NCI-H1436 (cell line): ENCODE measurements at places on chromosomes 12 and 14.

DNA sequence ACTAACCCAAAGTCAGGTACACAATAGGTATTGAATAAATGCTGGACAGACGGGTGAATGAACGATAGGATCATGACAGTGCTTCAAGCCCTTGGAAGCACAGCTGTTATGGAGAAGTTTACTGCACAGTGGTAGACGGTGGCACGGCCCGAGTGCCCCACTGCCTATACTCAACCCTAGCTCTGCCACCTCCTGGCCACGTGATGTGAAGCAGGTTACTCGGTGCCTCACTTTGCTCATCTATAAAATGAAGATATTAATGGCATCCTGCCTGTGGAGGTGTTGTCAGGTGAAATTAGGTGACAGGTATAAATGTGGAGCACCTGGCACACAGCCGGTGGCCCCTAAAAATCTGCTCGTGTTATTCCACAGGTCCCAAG, 5.8 kb downstream of the ASB2 start:
- no peak for DNase-seq

DNA sequence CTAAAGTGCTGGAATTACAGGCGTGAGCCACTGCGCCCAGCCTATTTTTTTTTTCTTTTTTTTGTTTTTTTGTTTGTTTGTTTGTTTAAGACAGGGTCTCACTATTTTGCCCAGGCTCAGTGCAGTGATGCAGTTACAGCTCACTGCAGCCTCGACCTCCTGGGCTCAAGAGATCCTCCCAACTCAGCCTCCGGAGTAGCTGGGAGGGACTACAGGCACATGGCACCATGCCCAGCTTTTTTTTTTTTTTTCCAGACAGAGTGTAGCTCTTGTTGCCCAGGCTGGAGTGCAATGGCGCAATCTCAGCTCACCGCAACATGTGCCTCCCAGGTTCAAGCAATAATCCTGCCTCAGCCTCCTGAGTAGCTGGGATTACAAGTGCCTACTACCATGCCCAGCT, 5.8 kb upstream of the ITFG2 start:
- no peak for DNase-seq

DNA sequence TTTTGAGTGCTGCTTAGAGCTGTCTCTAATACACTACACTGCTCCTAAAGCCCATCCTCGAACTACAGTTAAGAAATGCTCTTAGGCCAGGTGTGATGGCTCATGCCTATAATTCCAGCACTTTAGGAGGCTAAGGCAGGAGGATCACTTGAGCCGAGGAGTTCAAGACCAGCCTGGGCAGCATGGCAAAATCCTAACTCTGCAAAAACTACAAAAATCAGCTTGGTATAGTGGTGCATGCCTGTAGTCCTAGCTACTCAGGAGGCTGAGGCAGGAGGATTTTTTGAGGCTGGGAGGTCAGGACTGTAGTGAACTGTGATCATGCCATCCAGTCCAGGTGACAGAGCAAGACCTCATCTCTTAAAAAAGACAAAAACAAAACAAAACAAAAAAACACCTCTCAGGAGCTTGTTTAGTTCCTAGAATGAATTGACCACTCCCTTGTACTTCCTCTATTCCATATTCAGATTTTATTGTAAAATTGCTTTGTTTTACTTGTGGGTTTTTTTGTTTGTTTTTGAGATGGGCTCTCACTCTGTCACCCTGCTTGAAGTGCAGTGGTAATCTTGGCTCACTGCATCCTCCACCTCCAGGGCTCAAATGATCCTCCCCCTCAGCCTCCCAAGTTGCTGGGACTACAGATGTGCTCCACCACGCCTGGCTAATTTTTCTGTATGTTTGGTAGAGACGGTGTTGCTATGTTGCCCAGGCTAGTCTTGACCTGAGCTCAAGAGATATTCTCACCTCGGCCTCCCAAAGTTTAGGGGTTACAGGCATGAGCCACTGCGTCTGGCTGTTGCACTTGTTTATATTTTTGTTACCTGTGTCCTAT, 13.6 kb downstream of the MDM2 start:
- DNase-seq = no peak

DNA sequence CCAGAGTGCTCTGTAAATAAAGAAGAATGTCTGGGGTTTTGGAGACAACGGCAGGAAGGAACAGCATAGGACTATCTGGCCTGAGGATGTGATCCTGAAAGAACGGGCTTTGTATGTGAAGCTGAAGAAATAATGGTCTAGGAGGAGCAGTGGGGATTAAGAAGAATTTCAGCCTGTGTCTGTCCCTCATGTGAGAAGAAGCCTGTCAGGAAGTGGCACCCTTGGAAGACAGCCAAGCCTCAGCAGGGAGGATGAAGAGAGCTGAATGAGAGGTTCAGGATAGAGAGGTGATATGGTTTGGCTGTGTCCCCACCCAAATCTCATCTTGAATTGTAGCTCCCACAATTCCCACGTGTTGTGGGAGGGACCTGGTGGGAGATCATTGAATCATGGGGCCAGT, 56.9 kb upstream of the TCL1A start:
- DNase-seq = peak; percentile 23

DNA sequence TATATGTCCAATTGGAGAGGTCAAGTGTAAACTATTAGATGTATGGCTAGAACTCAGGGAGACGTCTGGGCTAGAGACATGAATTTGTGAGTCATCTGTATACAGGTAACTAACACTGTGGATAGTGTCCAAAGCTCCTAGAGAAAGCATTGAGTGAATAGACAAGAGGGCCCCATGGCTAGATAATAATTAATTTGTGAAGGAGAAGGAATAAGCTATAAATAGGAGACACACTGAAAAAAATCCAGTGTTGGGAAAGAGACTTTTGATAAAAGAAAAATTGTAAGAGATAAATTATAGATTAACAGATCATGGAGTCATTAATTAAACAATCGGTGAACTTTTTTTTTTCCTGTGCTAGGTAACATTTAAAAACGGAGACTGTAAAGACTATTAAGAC, 326.6 kb upstream of the PRICKLE1 start:
- no peak for DNase-seq

- DNase-seq = no peak
Observed at GRCh38 chr12:61365001-61365400, 895.2 kb upstream of the USP15 start.

DNA sequence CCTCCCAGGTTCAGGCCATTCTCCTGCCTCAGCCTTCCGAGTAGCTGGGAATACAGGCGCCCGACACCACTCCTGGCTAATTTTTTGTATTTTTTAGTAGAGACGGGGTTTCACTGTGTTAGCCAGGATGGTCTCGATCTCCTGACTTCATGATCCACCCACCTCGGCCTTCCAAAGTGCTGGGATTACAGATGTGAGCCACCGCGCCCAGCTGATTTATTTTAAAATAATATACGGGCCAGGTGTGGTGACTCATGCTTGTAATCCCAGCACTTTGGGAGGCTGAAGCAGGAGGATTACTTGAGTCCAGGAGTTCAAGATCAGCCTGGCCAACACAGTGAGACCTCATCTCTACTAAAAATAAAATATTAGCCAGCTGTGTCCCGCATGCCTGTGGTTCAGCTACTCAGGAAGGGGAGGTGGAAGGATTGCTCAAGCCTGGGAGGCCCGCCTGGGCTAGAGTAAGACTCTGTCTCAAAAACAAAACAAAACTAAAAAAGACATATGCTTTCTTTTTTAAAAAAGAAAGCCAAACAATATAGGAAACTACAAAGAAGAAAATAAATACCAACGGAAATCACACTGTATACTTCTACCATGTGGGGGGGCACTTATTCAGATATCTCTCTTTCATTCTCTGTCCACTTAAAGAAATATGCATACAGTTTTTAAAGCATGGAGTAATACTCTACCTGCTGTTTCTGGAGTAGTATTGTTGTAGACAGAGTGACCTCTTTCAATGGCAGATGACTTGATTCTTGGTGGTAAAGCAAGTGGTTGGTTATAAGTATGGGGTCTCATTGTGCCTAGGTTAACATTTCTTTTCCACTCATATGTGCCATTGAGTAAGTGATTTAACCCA, 930 bp upstream of the MIA2 start:
- no peak for DNase-seq

- no peak for DNase-seq
Observed at GRCh38 chr14:65479386-65479785, 66.9 kb downstream of the FUT8 start.

- no peak for DNase-seq
Observed at GRCh38 chr12:116263844-116264243, 13.6 kb downstream of the MED13L start.

DNA sequence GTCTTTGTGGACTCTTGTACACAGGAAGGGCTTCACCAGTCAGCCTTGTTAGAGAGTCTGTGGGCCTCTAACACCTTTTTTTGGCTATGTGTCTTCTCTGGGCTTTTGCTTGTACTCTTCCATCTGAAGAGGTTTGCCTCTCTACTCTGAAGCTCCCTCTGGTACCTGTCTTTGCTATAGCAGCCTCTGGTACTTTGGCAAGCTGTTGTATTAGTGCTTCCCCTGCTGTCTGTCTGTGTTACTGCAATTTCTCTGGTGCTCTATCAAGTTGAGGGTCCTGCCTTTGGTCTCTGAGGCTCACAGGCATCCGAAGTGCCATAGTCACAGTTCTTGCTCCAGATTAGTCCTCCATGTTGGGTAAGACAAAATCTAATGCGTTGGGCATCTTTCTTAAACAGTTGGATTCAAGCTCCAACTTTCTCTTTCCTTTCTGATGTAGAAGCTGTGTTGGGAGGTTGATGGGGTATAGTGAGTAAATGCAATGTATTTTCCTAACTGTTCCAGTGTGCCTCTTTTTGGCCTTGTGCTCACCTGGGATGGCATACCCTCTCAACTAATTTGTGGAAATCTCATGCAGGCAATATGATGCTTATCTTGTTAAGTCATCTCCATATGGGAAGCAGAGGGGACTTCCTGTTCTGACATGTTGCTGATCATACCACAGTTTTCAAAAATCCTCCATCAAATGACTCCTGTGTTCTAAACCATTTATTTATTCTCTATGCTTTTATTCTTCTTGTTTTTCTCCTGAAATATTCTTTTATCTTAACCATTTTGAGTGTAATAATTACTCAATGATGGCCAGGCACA, 88.8 kb downstream of the ATF7IP start:
- peak; percentile 41 for DNase-seq

DNA sequence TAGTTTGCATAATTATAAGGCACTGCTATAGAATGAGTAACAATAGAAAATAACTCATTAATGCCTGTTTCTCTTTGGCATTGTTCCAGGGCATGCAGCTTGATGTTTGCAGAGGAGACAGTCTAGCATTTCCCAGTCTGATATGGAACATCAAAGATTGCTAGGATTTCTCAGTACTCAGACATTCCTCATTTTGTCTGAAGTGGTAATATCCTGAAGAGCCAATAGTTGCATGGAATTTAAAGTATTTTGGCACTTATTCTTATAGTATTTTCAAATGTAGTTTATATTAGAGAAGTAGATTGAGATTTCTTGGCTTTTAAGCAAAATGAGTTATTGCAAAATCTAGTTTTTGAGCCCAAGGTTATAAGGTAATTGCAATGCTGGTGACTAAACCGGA, 337.3 kb upstream of the E2F7 start:
- no peak for DNase-seq

GRCh38 chr14:28020112-28020511, 746.5 kb upstream of the FOXG1 start:
- no peak for DNase-seq

- DNase-seq = no peak
Observed at GRCh38 chr12:3974883-3975282, 101.7 kb upstream of the PARP11 start.

- DNase-seq = no peak
Observed at GRCh38 chr12:75479963-75480461, 543 bp upstream of the GLIPR1 start.

DNA sequence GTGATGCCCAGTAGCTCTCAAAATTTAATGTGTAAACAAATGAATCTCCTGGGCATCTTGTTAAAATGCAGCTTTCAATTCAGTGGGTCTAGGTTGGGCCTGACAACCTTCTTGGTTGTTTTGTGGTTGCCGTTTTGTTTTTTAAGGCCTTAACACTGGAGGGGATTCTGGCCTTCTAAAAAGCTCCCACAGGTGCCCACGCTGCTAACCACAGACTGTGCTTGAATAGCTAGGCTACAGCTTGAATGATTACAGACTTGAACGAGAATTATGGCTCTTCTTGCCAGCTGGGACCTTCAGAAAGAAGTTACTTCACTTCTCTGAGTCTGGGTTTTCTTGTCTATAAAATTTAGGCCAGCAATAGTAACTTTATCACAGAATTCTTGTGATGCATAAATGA, 1.3 kb upstream of the FLVCR2 start:
- no peak for DNase-seq

- DNase-seq = no peak
Observed at GRCh38 chr12:116393859-116394650, 116.6 kb upstream of the MED13L start.

- DNase-seq = no peak
Observed at GRCh38 chr14:58954901-58955861, 233.3 kb upstream of the DAAM1 start.

DNA sequence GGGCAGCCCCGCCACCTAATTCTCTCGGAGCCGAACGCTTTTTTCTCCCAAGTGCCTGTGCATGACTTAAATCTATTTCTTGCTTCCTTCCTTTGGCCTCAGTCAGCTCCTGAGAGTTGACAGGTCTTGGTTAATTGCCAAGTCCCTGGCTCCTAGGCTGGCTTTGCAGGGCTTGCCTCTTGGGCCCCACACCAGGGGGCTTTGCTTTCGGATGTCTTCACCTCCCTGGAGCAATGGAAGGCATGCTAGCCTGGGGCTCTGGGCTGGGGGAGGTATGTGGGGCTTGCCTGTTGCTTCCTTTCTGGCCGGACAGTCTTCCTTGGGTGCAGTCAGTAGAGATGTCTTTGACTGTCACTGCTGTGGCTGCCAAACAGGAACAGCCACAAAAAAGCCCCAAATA, 2.2 kb upstream of the KRT80 start:
- DNase-seq = no peak

DNA sequence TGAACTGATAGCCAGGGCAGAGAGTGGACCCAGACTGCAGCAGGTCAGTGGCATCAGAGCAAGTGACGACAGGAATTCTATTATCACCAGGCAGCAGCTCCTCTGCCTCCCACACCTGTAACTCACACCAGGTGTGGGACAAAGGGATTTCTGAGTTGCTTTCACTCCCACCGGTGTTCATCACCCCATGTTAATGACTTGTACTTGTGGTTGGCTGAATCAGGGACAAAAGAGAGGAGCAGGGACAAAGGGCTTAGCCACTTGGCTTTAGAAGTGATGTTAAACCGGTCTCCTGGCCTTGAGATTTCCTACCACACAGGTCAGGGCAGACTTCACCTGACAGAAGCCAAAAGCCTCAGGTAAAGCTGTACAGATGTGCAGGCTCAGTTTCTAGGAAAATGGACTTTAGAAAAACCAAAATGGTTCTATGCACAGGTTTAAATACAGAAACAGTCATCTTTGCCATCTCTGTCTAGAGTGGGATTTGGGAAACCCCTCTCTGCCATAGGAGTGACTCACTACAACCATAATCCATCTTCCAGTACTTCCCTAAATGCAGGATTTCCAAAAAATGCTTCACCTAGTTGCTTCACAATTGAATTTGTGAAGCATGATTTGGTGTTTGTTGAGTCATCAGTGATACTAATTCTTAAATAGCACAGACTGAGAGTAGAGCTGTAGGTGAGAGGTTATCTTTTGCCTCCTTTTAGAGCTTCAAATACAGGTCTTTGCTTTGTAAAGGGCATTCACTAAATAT, 158.5 kb downstream of the PRKCH start:
- no peak for DNase-seq

- no peak for DNase-seq
Observed at GRCh38 chr12:89185889-89186288, 166.4 kb downstream of the DUSP6 start.
